ENCODE measurements at places on chromosomes 12 and 14. TPM values are rescaled to one million over a fixed set of nuclear protein-coding genes. Genes with fewer than 3 reads are reported as not detected.

DNA sequence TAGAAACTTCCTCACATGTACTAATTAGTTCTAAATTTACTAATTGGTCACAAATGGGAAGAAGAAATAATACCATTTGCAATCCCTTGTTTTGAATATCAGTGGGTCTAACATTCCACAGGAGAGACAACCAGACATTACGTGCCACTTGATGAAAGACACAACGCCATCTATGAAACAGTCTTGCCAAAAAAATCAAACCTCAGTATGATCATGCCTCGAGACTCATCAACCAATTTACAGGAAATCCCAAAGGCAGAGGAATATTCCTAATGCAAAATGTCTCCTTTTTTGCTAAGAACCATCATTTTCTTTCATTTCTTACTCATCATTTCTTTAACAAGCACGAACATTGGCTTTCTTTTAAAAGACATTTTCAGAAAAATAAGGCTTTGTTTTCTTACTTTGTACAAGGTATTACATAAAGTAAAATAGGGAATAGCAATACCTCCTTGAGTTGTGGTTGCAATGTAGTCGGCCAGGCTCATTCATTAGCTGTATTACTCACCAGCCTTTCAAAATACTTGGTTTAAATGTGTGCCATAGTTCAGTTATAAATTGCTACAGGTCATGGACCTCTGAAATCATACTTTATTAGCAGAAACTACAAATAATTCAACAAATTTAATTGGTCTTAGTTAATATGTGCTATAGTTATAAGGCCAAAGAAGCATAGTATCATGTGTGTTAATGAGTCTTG lies 436.2 kb upstream of the FLRT2 start:
- no peak for DNase-seq

DNA sequence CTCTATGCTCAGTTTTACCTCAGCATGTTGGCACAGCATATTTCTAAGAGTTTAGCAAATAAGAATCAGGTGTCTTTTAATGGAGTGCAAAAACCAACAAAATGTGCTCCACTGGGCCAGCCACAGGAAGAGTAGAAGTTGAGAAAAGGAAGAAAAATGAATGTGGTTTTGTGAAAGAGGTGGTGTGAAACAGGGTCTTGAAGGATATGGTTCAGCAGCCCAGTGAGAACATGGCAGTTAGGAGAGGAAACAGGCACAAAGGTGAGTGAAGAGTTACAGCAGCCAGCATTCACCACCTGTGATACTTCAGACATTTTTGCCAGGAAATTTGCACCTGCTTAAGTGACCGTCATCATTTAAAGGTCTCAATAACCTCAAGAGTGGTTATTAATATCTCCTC lies 2.4 kb downstream of the STAB2 start:
- no peak for DNase-seq

GRCh38 chr14:50796390-50796789 lies 34.6 kb downstream of the NIN start:
- DNase-seq: no peak

- no peak for DNase-seq
These were observed 542.1 kb upstream of the ATP2B1 start for GRCh38 chr12:90250766-90251165.

DNA sequence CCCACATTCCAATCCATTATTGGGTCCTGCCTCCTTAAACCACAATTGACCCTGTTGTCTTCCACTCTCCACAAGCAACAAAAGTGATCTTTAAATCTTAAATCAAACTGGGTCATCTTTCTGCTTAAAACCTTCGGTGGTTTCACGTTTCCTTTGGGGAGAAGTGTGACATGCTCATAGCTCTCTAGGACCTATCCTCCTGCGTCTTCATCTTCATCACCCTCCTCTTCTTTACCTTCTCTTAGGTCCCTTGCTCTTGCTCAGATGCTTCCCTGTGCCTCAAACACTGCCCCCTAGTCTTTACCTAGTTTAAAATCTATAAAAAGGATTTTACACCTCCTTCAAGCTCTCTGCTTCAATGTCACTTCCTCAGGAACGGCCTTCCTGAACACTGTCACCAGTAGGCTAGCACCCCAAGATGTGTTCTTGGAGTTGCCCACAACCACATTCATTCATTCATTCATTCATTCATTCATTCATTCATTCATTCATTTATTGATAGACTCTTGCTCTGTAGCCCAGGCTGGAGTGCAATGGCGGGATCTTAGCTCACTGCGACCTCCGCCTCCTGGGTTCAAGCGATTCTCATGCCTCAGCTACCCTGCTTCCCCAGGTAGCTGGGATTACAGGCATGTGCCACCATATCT lies 46.8 kb downstream of the GALNT4 start:
- no peak for DNase-seq

- no peak for DNase-seq
These were observed 1.4 kb downstream of the ATF1 start for GRCh38 chr12:50765095-50765911.

- no peak for DNase-seq
These were observed 81.0 kb downstream of the TMX1 start for GRCh38 chr14:51321036-51321435.

- no peak for DNase-seq
These were observed 46.0 kb downstream of the DGLUCY start for GRCh38 chr14:91159906-91160305.

DNA sequence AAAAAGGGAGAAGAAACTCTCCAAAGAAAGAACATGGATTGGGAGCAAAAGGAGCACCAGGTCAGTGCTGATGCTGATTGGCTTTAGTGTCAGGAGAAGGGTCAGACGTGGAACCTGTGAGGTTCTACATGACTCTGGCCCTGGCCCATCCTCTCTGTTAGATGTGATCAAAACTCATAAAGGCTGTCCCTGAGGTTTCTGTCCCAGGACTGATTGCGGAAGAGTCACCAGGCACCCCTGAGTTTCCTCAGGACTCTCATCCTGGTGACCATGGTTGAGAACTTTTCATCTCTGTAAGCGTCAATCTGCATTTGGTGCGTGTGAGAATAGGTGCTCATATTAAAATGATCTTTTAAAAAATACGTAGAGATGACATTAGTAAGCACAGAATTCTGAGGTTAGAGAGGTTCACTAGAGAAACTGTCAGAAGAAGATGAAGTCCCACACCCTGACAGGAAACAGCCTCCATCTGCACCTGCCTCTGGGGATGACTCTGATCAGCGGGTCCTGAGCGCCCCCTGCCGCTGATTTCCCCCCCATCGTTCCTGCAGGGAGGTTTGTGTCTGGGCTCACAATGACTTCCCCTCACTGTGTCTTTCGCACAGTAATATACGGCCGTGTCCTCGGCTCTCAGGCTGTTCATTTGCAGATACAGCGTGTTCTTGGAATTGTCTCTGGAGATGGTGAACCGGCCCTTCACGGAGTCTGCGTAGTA lies 741.8 kb downstream of the TMEM121 start:
- no peak for DNase-seq

DNA sequence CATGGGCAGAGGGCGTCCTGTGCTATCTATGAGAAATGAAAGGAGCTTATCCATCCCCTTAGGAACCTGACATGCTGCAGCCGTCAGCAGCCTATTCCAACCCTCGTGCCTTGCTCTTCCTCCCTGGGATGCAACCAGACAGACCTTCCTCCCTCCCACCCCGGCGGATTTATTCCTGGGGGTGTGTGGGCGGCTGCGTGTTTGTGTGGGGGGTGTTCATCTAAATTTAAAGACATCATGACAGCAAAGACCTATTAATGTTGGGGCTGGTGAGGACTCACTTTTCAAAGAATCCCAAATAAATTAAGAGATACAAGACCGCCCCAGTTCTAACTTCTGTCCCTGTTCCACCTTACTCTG lies 52.0 kb downstream of the WSCD2 start:
- DNase-seq: no peak

DNA sequence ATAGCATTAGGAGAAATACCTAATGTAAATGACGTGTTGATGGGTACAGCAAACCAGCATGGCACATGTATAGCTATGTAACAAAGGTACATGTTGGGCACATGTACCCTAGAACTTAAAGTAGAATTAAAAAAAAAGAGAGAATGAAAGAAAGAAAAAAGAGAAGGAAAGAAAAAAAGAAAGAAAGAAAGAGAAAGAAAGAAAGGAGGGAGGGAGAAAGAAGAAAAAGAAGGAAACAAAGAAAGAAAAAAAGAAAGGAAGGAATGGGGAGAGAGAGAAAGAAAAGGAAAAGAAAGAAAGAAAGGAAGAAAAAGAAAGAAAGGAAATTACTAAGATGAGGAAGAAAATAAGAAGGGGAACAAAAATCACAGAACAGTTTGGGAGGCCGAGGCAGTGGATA lies 925.5 kb downstream of the LRFN5 start:
- no peak for DNase-seq

DNA sequence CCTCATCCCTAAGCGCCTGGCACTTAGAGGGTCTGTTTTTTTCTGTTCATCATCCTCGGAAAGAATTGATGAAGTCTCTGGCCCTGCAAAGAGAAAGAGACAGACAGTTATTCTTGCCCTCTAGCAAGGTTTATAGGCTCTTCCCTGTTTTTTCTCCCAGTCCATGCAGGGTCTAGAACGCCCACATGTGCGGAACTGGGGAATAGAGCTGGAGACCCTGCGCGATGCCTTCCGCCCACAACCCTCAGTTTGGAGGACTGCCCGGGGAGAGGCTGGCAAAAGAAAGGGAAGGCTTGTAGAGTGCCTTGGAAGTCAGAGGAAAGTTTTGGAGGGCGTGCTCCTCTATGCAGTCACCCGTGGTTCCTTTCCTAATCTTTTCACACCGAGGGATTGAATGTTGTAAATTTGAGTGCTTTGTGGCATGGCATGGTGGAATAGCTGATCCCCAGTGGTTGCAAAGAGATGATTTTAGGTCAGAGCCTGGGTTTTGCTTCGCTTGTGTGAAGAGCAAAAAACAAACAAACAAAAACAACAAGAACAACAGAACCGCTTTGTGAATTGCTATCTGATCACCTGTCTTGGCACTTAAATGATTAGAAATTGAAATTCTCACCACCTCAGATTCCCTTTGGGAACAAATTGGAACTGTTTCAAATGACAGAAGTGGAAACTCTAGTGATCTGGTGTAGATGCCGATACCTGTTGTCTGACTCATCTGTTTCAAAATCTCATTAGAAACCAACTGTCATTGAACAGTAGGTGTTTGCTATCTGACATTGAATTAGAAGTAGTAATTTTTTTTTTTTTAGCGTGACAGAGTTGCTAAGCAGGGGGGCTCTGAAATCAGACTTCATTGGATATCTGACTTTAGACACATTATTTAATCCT lies 947 bp downstream of the GAS2L3 start:
- DNase-seq: no peak

DNA sequence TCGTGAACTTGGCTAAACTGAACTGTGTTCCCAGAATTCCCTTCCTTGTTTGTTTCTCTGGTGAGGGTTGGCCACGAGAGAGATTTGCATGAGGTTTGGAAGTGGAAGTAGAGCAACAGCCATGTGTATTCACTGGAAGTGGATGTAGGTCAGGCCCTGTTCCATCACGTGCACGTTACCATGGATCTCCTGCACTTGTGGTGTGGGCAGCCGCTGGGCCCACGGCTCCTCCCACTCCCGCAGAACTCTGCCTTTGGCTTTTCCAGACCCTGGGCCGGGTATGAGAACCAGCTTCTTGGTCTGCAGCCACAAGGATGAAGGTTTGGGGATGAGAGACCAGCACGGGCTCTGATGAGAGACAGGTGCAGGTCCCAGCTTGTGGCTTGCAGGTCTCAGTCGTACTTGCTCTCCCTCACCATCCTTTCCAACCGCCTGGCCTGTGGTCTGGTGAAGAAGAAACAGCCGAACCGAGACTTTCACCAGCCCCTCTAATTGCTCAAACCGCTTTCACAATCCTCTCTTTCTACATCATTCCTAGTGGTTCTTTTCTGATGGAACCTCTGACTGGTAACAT lies 94.9 kb downstream of the DUSP16 start:
- no peak for DNase-seq

- no peak for DNase-seq
These were observed 19.6 kb downstream of the NINJ2 start for GRCh38 chr12:643475-644302.

DNA sequence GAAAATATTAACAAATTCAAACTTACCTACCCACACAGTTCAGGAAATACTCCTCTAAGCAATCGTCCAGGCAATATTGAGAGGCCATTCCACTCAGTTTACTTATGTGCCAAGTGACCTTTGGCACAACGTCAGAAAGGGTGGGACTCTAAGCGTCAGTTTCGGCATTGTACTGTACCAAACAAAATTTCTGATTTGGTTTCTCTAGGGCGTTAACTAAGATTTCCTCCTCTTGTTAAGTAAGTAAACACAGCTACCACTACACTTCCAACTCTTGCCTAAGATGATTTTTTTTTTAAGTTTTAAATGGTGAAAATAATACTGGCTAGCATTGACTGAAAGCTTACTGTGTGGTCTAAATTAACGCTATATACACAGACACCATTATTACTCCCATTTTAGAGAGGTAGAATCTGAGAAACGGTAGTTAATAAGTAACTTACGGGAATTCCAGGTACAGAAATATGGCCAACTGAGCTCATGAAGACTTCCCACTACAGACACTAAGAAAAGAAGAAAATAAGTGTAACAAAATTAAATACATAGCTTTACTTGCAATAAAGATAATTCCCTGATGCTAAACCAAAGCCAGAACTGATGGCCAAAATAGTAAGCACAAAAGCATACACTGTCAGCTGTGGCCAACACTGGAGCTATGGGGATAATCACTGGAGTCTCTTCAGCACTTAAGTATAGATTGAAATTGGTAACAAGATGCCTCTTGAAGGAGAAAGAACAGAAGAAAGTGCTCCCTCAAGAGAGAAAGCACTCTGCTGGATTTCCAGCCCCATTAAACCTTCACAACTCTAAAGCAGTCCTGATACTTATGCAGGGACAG lies 76.1 kb downstream of the EPS8 start:
- DNase-seq: no peak

DNA sequence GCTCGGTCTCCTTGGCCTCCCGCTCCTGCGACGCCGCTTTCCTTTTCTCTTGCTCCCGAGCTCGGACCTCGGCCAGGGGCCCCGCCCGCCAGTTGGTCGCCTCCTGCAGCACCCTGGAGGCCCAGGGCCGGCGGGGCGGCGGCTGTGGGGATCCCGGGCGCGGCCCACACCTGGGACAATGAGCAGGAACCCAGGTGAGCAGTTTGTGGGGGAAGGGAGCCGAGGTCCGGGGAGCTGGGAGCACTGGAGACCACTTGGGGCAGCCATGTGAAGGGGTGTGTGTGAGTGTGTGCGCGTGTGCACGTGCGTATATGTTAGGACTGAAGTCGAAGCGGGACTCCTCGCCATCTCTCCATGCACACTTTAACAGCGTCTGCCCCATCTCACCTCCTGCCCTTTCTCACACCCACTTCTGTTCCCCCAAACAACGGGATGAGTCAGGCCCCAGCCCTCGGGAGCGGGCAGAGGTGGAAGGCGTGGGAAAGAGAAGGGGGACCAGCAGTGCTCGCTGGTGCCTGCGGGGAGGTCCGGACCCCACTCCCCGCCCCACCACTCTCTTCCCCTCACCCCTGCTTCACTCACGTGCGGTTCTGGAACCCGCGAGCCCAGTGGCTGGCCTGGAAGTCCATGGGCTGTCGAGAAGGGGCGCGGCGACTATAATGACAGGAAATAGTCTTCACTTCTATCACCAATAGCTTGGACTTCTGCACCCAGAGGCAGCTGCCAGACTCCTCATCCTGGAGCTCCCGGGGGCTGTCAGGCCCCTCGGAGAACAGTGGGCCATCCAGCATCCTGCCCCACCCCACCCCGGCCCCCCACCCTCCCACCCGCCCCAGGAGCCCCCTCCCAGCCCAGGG lies 450 bp downstream of the DDN start:
- no peak for DNase-seq

The GPRC5D gene
- total RNA-seq: not detected

The TESPA1 gene
- total RNA-seq: 215 TPM

The MLF2 gene
- 198 TPM for total RNA-seq

The USP5 gene
- 143 TPM for total RNA-seq

The ENDOU gene
- total RNA-seq: 2.6 TPM

The C12orf42 gene
- total RNA-seq: 2.1 TPM

The SERPINA1 gene
- 3.0 TPM for total RNA-seq

Measured in dorsolateral prefrontal cortex (tissue), 122 donors.